ENCODE measurements at places on chromosomes 2 and 18.

GRCh38 chr18:72700961-72701710, 157.0 kb upstream of the CBLN2 start:
- no peak for DNase-seq

- no peak for DNase-seq
These were observed 48.5 kb downstream of the CCDC138 start for GRCh38 chr2:108835040-108835439.

GRCh38 chr18:21682371-21683051, 22.1 kb downstream of the ABHD3 start:
- DNase-seq, result no peak

DNA sequence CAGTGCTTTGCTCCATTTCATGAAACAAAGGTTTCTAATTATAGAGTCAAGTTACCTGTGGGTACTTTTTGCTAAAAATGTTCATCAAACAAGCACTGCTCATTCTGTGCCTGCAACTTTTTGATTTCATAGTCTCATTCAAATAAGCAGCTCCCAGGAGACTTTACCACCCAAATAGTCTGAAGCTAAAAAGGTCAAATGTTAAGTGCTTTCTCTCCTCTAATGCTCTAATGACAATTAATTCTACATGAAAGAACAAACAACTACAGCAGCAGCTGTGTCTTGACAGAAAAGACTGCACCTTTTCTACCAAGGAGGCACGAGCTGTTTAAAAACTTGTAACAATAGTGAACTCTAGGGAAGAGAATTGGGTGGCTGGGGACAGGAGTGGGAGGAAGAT, 65.3 kb downstream of the CCDC93 start:
- DNase-seq, result no peak

GRCh38 chr2:205673312-205673711, 9.0 kb upstream of the NRP2 start:
- no peak for DNase-seq

GRCh38 chr2:232231554-232231953, 147.0 kb upstream of the ALPP start:
- no peak for DNase-seq

DNA sequence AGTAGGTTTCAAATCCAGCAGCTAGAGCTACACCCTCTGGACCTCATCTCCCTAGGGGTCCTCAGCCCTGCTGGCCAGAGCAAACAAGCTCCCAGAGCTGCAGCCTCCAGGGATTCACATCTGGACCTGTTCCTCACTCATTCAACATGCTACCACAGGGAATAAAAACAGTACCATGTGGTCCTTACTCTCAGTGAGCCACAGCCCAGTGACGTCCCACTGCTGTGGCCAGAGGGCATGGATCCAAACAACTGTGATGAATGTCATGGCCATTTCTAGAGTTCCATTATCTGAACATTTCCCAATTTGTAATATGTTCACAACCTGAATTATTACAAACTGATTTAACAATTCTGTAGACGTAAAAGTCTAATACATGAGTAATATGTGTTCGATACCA, 177.9 kb downstream of the TRABD2A start:
- no peak for DNase-seq

GRCh38 chr2:226320076-226320948, 479.3 kb downstream of the IRS1 start:
- DNase-seq, result no peak

GRCh38 chr18:45447355-45448265, 167.7 kb upstream of the SLC14A2 start:
- DNase-seq, result no peak

DNA sequence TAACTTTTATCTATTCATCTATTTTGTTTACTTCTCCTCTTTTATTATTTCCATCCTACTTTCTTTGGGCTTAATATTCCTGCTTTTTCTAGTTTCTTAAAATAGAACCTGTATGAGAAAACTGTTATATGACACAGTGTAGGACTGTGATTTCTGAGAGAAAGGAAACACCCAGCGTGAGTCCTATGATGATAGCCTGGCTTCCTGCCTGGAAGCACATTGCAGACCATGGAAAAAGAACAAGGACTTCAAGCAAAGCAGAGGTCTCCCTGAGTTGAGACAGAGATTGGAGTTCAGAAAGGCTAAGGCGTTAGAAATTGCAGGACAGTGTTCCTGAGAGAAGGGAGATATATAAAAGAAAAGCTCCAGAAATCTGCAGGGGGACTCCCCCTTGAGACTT, 7.8 kb downstream of the RBM44 start:
- no peak for DNase-seq

GRCh38 chr2:238119756-238120462, 18.6 kb upstream of the KLHL30 start:
- no peak for DNase-seq

Measured in activated CD4-positive, alpha-beta T cell treated with anti-CD3 and anti-CD28 coated beads, Interleukin-2, amount 50 U/mL, for 4 hours (primary cell).